ENCODE measurements at places on chromosomes 5 and 9.

- DNase-seq, result no peak
Measured at GRCh38 chr9:1058826-1059487, 8.8 kb downstream of the DMRT2 start.

GRCh38 chr9:85142968-85143367 lies 473.4 kb downstream of the NTRK2 start:
- DNase-seq, result no peak

GRCh38 chr9:106875529-106875928 lies 12.6 kb downstream of the ZNF462 start:
- no peak for DNase-seq

- no peak for DNase-seq
Measured at GRCh38 chr5:132772291-132773070, 4.6 kb downstream of the SEPTIN8 start.

- no peak for DNase-seq
Measured at GRCh38 chr5:95668216-95668615, 14.6 kb downstream of the SPATA9 start.

DNA sequence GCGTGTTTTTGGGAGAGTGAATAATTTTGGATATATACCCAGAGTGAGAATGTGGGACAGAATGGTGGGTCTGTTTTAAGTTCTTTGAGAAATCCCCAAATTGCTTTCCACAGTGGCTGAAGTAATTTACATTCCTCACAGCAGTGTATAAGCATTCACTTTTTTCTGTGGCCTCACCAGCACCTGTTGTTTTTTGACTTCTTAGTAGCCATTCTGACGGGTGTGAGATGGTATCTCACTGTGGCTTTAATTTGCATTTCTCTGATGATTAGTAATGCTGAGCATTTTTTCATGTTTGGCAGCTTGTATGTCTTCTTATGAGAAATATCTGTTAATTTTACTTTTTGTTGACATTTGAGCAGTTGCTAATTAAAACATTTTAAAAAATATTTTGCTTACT lies 9.4 kb upstream of the SPATA31D1 start:
- no peak for DNase-seq

DNA sequence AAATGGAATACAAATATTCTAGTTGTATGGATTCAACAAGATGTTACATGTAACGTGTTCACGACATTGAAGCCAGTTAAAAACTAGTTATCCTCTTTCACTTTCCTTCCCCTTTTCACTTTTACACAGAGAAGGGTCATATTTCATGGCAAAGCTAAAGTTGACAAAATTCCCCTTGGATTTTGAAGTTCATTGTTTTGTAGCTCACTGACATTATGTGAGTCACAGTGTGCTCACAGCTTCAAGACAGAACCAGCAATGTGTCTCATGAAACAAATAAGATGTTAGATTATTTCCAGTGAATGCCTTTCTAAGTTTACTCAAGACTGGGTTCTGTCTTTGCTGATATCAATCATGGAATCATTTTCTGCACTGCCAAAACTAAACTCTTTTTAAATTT lies 535.5 kb upstream of the GRIN3A start:
- DNase-seq, result no peak

DNA sequence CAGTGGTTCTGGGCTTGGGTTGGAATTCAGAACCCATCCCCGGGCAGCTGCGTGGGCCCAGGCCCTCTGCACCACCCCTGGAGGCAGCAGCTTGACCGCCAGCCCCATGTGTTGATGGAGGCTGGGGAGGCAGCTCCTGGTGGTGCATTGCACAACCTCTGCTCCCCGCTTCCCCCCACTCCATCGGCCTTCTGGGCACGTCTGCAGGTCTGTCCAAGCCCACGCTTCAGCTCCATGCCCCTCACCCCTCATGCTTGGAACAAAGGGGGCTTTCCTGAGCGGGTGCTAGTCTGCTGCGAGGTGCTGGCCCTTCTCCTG lies 1.4 kb downstream of the NCS1 start:
- no peak for DNase-seq

DNA sequence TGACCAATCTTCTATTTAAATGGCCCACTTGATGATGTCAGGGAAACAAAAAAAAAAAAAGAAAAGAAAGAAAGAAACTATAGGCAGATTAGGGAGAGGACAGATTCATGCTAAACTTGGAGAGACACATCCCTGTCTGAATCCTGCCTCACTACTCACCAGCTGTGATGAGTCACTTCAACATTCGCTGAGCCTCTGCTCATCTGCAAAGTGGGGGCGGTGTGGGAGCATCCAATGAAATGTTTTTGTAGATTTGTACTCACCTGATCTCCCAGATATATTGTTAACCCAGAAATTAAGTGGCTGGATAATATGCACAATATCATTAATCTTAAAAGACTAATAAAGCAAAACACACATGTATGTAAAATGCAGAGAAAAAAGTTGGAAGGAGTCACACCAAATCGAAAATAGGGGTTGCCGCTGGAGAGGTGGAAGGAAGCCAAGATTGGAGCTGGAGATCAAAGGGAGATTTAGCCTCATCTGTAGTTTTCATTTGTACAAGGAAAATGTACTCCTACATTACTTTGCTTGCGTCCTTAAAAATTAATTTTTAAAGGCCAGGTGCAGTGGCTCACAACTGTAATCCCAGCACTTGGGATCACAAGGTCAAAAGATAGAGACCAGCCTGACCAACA lies 17.0 kb upstream of the ERGIC1 start:
- DNase-seq, result no peak

Data from activated naive CD4-positive, alpha-beta T cell treated with Interleukin-2 at 50 U/mL for 16 hours (primary cell).